ENCODE measurements at places on chromosomes 12 and 14.

DNA sequence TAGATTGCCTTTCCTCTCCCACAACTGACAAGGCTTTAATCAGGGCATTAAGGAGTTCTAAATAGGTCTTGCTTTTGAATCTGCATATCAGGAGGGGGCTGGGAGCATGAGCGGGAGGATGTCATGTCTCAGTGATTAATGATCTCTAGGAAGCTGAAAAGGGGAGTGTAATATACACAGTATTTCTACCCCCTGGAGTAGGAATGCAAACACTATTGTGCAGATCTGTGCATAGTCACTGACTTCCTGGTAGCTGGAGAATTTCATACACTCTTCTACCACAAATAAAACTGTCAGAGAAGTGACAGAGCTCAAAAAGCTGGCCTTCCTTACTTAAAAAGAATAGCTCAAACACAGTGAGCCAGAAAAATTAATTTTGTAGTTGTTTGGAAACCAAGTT lies 65.8 kb downstream of the RIC8B start:
- no peak for DNase-seq

DNA sequence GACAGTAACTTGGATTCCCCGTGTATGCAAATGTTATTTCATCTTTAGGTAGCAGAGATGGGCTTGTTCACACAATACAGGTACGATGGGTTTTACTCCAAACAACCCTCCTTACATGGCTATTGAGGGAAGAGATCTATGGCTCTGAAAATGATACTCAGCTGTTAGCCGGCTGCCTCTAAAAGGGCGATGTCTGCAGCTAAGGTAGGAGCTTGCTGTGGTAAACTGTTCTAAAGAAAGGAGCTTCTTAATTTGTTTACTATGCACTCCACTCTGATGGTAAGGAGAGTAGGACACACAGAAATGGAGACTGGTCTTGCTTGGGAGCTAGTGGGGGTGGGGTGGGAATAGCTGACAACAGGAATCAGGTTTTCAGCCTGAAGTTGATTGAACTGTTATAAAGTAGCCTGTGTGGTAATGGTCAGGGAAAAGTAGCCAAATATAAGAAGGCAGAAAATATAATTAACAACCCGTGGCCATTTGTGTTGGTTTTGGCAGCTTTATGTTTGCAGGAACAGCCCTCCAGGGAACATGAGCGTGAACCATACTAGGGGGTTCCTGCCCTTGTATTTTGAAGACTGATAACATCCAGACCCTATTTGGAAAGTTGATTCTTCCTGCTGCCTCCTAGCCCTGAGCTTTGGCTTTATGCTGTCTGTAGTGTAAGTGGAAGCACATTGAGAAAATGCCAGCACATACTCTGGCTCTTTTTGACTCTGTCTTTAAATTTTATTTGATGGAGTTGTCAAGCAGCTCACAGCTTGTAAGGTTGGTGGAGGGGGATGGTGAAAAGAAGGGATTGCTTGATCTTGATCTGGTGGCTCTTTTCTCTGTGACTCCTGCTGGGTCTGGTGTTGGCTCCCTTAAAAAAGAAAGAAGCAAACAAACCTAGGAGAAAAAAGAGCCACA lies 929.8 kb downstream of the DIO2 start:
- DNase-seq = no peak

DNA sequence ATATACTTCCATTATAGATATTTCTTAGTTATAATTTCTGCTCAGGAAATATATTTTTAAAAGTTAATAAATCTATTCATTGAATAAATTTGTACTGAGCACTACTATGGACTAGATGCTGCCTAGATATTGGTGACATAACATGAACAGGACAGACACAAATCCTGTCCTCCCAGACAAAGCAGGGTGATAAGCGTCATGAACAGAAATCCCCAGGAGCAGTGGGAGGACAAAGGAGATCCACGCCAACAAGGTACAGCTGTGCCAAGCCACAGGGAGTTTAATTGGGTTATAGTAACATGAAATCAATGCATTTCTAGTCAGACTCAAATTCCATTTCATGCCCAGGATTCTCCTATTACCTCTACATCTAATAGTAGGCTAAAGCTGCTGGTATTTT lies 171.8 kb upstream of the CPNE8 start:
- DNase-seq = no peak

- DNase-seq = no peak
These were observed 349.0 kb downstream of the RAD51B start for GRCh38 chr14:68168460-68169109.

GRCh38 chr14:104366931-104367865 lies 212.4 kb upstream of the C14orf180 start:
- DNase-seq = no peak

GRCh38 chr12:16636435-16637055 lies 30.6 kb upstream of the LMO3 start:
- no peak for DNase-seq

- no peak for DNase-seq
These were observed 881 bp upstream of the PUS1 start for GRCh38 chr12:131928080-131928710.

DNA sequence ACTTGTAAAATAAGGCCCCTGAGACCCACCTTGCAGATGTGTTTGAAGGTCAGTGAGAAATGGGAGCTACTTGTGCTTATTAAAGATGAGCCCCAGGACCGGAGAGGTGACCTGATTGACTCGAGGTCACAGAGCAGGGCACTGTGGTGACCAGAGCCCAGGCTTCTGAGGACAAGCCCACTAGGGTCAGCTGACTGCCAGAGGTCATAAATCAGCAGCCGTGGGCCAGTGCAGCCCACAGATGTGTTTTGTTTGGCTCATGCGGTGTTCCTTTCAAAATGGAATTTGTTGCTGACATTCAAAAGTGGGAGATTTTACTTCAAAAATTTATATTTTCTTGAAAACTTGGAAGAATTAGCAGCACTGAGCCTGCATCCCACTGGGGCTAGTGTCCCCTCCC lies 24.5 kb downstream of the JDP2 start:
- DNase-seq = no peak

- DNase-seq = no peak
These were observed 134.0 kb upstream of the CPSF6 start for GRCh38 chr12:69105101-69105962.

GRCh38 chr14:104598039-104598909 lies 6.3 kb downstream of the TMEM179 start:
- DNase-seq = no peak

GRCh38 chr12:130216031-130216430 lies 53.8 kb downstream of the FZD10 start:
- DNase-seq = no peak

GRCh38 chr12:103858335-103858734 lies 17.3 kb upstream of the NT5DC3 start:
- DNase-seq = no peak

GRCh38 chr14:81042438-81042837 lies 87.0 kb downstream of the TSHR start:
- DNase-seq = no peak

- no peak for DNase-seq
These were observed 29.2 kb downstream of the ZC3H14 start for GRCh38 chr14:88592031-88592430.

DNA sequence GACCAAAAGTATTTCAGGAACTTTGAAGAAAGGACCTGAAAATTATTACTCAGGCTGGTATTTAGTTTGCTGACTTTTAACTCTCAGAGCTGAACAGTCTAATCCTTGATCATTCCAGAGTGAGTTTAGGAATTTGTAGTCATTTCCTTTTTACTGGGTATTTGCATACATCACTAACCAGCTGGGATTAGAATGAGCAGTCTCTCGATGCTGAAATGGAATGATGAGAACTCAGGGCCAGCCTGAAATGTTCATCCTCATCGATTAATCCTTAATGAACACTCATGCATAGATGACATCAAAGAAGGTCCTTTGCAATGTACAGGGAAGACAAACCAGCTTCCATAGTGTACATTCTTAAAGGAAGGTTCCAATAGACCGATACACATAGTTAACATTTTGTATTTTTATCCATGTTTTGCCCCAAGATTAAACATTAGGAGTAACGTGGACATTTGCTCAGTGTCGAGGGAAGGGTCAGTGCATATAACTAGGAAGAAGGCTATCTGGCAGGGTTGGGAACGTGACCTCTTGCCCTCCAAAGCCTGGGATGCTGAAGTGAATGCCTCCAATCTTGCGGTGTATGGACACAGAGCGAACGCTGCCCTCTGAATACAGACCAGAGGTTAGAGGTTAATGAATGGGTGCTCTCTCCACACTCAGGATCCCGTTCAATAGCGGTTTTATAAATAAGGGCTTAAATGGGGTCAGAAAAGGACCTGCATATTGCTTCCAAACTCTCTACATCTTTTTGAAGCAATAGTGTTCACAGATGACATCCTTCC lies 14.5 kb downstream of the FBXL14 start:
- no peak for DNase-seq

DNA sequence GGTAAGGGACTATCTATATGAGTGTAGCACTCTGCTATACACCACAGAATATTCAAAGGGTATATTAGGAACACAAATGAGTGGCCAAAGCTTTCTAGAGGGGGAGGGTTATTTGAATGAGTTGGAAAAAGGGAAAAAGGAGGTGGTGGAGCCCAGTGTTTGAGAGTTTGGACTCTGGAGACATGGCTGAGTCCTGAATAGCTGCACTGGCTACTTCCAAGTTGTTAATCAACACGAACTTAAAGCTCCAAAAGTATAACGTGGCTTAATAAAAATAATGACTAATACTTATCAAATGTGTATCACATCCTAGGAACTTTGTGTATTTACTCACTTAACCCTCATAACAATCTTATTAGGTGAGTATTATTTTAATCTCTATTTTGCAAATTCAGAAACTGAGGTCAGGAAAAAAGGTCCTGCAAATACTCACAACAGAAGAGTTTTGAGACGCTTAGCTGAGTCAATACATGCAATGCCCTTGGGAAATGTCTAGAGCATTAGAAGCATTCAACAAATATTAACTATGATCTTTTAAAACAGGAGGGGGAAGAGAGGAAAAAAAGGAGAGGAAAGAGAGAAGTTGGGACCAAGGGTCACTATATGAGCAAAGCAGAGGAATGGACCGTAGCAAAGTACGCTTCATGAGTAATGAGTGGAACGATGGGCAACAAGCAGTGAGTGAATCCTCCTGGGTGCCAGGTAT lies 189.5 kb upstream of the HMGA2 start:
- DNase-seq = no peak

- DNase-seq = no peak
These were observed 46.9 kb downstream of the PRMT8 start for GRCh38 chr12:3537719-3538465.

DNA sequence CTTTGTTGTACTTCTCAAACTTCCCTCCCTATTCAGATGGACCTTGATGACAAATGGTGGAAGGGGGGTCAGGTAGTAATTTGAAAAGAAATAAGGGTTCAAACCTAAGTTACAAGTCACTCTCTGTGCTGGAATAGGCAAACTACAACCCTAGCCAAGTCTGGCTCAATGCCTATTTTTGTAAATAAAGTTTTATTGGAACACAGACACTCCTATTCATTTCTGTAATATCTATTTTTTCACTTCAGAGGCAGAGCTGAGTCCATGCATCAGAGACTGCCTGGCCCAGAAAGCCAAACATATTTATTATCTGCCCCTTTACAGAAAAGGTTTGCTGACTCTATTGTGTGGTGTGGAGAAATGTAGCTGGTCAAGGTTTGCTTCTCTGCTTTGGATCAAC lies 78.4 kb upstream of the RIN3 start:
- no peak for DNase-seq

DNA sequence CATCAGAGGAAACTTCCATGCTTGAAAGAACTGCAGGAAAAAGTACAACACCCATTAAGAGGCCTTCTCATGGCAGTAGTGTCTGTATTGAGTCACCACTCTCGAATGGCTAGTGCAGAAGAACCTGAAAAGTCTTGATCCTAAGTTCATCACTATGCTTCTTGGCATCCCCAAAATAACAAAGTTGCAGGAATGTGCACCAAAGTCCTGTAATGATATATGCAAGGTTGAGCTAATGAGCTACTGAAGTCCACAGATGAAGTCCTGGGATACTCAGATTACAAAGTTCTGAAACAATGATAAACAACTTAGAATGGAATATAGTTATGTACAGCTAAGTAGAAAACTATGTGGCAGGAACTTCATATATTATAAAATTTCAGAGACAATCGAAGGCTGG lies 545.4 kb downstream of the FOXG1 start:
- DNase-seq = no peak

DNA sequence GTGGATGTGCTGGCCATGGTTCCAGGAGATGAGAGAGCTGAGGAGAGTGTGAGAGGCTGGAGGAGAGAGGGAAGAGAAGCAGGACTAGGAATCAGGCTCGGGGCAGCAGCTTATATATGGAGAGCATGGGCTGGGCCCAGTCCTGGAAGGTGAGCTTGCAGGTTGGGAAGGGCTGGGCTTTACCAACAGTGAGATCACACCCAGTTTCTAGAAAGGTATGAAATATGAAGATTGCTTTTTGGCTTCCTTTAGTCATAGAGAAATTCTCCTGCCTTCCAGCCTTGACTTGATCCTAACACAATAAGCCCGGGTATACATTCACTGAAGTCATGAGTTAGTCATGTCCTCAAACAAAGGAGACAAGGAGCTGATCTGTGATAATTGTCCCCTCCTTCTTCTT lies at the start of gene KRT6A:
Gene KRT6A (minus strand): TSS at position 86 of the 400 bp plus-strand sequence. CDS start 69 bp downstream, at position 17.
- no peak for DNase-seq

- DNase-seq = no peak
These were observed 1.1 kb upstream of the HDAC7 start for GRCh38 chr12:47820631-47821345.

DNA sequence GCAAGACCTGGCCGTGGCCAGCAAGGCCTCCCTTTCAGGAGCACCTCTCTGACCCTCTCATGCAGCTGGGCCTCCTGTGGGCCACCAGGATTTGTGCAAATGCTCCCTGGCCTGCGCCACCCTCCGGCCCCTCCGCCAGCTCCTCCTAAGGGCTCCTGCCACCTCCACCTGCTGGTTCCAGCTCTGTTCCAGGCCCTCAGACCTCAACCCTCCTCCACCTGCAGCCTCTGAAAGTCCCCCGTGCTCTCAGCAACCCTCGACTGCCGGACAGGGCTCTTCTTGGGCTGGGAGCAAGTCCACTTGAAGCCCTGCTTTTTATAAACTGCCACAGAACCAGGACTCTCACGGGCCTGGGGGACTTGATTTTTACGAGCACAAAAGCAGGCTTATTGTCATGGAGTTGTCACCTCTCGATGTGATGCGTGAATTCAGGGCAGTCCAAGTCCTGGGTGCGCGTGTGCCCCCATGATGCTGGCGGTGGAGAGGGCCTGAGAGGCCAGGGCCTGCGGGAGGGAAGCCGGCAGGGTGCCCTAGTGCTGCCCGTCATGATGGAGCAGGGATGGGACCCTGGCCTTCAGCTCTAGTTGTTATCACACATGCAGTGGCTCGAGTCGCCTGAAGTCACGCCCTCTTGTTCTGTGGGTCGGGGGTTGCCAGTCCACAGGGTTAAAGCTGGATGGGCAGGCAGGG lies 9.1 kb downstream of the TEDC1 start:
- no peak for DNase-seq

GRCh38 chr12:53230108-53230845 lies 1.7 kb downstream of the RARG start:
- DNase-seq = no peak

GRCh38 chr14:77761205-77761931 lies 412 bp upstream of the SNW1 start:
- DNase-seq = peak; percentile 25

GRCh38 chr12:132351751-132352495 lies 22.5 kb upstream of the GALNT9 start:
- DNase-seq = no peak
